ENCODE measurements at places on chromosomes 2 and 18. TPM values are rescaled to one million over a fixed set of nuclear protein-coding genes. Genes with fewer than 3 reads are reported as not detected.

SLC4A5 gene
- 3.9 TPM for total RNA-seq

PAX8 gene
- 0.19 TPM for total RNA-seq

AFG3L2 gene
- 26.4 TPM for total RNA-seq

ACYP2 gene
- total RNA-seq: 16.8 TPM

AFTPH gene
- total RNA-seq: 27.8 TPM

SMAD7 gene
- 34.7 TPM for total RNA-seq

PPP1R1C gene
- total RNA-seq: 0.43 TPM

HMSD gene
- total RNA-seq: not detected

AFF3 gene
- 26.4 TPM for total RNA-seq

NTSR2 gene
- not detected for total RNA-seq

ANKRD30B gene
- total RNA-seq: not detected

CREB1 gene
- 67.9 TPM for total RNA-seq

KCNJ3 gene
- 16.2 TPM for total RNA-seq

UGT1A4 gene
- not detected for total RNA-seq

HOXD1 gene
- total RNA-seq: 0.46 TPM

ABCG8 gene
- total RNA-seq: not detected

RNF125 gene
- 9.0 TPM for total RNA-seq

NCKAP1 gene
- total RNA-seq: 280 TPM

UGT1A1 gene
- total RNA-seq: not detected

ZC3H15 gene
- 46.3 TPM for total RNA-seq

SANBR gene
- total RNA-seq: 5.7 TPM

KCNIP3 gene
- total RNA-seq: 17.9 TPM

SP140L gene
- total RNA-seq: 17.0 TPM

CCDC102B gene
- total RNA-seq: 10.4 TPM

TRIM43 gene
- not detected for total RNA-seq

CNTNAP5 gene
- not detected for total RNA-seq

VIL1 gene
- total RNA-seq: not detected

HTR2B gene
- 9.4 TPM for total RNA-seq

AQP12A gene
- not detected for total RNA-seq

MATN3 gene
- 1.2 TPM for total RNA-seq

VWC2L gene
- total RNA-seq: 0.10 TPM

DNAJC5G gene
- 1.0 TPM for total RNA-seq

All from posterior vena cava (tissue), 2 donors.